HFFc6 (cell line): ENCODE measurements at places on chromosomes 5 and 9. TPM values are rescaled to one million over a fixed set of nuclear protein-coding genes. Genes with fewer than 3 reads are reported as not detected.
A peak's percentile ranks its signal among the peaks of the same experiment; 100 is the strongest.

- no peak for DNase-seq
- H3K4me3 ChIP-seq: no peak overlapping the region
- peaks cover 20% of the 10 kb centered on the region for H3K36me3 ChIP-seq
- no peak overlapping the region for H3K27ac ChIP-seq
- no peaks in the 10 kb centered on the region for H3K27me3 ChIP-seq
- peaks cover 46% of the 10 kb centered on the region for H3K4me1 ChIP-seq
These were observed 41.8 kb downstream of the FYB1 start for GRCh38 chr5:39177631-39177964.

DNA sequence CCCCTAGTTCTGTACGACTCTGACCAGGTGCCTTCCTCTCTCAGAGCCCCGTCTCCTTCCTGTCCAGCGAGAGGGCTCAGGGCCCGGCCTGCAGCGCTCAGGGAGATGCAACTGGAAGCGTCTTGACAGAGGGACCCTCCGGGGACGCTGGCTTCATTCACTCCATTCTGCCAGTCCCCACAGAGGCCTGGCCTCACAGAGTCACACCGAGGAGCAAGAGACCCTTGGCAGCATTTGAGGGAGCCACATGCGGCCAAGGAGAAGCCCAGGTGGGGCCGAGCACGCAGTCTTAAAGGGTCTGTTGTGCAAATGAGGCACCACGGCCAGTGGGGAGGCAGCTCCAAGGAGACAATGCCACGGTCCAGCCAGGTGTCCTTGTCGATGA is 86.6 kb upstream of the SARDH start:
- H3K27ac ChIP-seq: no peak overlapping the region
- H3K4me1 ChIP-seq: peaks cover 17% of the 10 kb centered on the region
- DNase-seq: no peak
- no peaks in the 10 kb centered on the region for H3K27me3 ChIP-seq

GRCh38 chr5:180723936-180724335 is 15.9 kb downstream of the OR2Y1 start:
- H3K4me1 ChIP-seq: no peaks in the 10 kb centered on the region
- no peaks in the 10 kb centered on the region for H3K36me3 ChIP-seq
- H3K4me3 ChIP-seq: no peak overlapping the region
- H3K27ac ChIP-seq: no peak overlapping the region

DNA sequence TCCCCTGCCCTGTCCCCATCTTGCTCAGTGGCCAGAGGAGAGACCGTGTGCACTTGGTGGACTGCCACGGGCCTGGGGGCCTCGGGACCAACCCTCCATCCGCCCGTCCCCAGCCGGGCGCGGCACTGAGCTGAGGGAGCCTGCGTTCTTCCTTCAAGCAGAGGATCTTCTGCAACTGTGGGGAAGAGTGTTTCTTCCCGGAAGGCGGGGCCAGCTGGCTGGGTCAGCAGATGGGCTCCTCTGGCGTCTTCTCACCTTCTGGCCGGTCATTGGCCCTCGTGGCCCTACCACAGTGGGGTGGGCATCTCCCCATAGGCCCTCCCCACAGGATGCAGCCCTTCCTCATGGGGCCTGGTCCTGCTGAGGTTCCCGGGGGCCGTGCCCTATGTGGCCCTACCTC is 17.4 kb downstream of the RXRA start:
- H3K27me3 ChIP-seq: peaks cover 2% of the 10 kb centered on the region
- H3K36me3 ChIP-seq: no peaks in the 10 kb centered on the region
- 0 out of 2 replicates have a peak, but pooled peaks cover 5% of the 10 kb centered on the region for H3K4me1 ChIP-seq
- no peak for DNase-seq
- H3K4me3 ChIP-seq: no peak overlapping the region
- H3K27ac ChIP-seq: no peak overlapping the region

- H3K4me1 ChIP-seq: peaks cover 44% of the 10 kb centered on the region
- H3K4me3 ChIP-seq: no peak overlapping the region
- peaks cover 13% of the 10 kb centered on the region; the same call in 1 of the 2 replicates for H3K36me3 ChIP-seq
- no peaks in the 10 kb centered on the region for H3K27me3 ChIP-seq
- no peak overlapping the region for H3K27ac ChIP-seq
These were observed 15.1 kb downstream of the RABGAP1 start for GRCh38 chr9:122955961-122956360.

- peaks cover 44% of the 10 kb centered on the region for H3K4me1 ChIP-seq
- no peak for DNase-seq
- H3K36me3 ChIP-seq: no peaks in the 10 kb centered on the region
- H3K4me3 ChIP-seq: no peak overlapping the region; the same call in 1 of the 2 replicates
- H3K27ac ChIP-seq: peak overlapping the region; percentile 75
These were observed 220.2 kb downstream of the PLK2 start for GRCh38 chr5:58239731-58240130.

GRCh38 chr5:89728750-89729149 is 680.8 kb downstream of the CETN3 start:
- H3K4me1 ChIP-seq: peaks cover 8% of the 10 kb centered on the region
- no peak overlapping the region for H3K4me3 ChIP-seq
- no peak overlapping the region for H3K27ac ChIP-seq

The IFNA17 gene
- total RNA-seq: not detected in 3 replicates

The EGR1 gene
- 130 and 137 TPM in 2 replicates for total RNA-seq

The CDC25C gene
- total RNA-seq: 2.4 to 9.6 TPM (median 6.1 TPM) in 3 replicates

The HACD4 gene
- 3.5 to 5.3 TPM (median 3.8 TPM) in 3 replicates for total RNA-seq
